Breast epithelium (tissue), 4 donors: ENCODE measurements at places on chromosomes 6 and 20. TPM values are rescaled to one million over a fixed set of nuclear protein-coding genes. Genes with fewer than 3 reads are reported as not detected.

ASCC3 gene
- total RNA-seq: 49.3 TPM

CASS4 gene
- 1.6 TPM for total RNA-seq

DNA sequence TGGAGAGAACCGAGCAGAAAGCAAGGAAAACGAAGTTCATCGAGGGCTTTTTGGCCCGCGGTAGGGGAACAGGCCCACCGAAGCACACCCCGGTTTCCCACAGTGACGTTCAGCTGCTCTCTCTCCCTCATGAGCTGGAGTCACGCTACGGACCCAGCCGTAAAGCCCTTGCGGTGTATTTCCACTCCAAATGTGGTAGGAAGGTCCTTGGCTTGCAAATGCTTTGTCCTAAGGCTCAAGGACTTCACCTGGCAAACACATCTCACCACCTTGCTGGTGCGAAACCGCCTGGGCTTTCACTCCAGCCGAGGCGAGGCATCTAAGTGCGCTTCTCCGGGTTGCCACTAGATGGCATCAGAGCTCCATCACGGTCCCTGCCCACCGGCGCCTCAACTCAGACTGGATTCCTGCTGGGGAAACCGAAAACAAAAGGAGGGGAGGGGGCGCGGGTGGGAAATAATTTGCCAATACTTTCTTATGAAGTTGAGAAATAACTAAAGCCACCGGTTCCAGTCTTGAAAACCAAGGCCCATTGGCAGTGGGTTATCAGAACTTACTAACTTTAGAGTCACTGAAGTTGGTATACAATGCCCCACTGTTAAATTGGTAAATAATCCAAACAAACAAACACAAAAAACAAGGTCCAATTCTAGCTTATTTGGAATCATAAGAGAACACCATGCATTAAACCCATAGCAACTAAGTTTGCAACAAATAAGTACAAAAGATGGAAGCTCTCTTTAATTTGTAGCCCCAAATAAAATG, 13.4 kb upstream of the FOXC1 start:
- H3K27me3 ChIP-seq: peaks cover 13% of the 10 kb centered on the region
- H3K36me3 ChIP-seq: no peaks in the 10 kb centered on the region
- no peaks in the 10 kb centered on the region for H3K4me1 ChIP-seq
- DNase-seq: peak; percentile 82
- H3K4me3 ChIP-seq: no peak overlapping the region

DNA sequence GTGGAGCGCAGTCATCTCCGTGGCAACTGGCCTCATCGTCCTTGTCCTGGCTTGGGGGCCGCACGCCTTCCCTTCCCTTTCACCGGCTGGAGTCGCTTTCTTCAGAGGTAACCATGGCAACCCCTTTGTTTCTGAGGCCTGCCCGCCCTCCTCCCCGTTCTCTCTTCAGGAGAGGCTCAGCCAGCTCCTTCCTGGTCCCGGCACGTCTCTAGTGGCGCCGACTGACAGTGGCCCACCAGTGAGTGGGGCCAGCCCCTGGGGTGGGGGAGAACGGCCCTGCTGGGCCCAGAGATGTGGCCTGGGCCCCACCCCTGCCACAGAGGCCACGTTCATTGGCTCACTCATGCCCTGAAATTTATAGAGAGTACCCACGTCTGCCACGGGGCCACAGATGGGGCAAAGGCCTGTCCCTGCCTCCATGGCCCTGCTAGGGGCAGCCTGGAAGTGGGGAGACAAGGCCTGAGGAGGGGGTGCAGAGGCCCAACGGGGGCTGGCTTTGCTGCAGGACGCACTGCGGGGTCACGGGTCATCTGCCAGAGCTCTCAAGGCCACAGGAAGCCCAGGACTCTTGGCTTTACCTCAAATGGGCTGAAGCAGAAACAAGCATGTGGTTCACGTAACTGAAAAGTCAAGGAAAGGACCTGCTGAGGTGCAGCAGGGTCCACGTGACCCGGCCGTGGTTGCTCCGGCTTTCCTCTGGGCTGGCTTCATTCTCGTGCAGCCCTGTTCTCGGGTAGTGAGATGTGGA, 1.4 kb upstream of the OSBPL2 start:
- no peak for DNase-seq
- no peak overlapping the region for H3K4me3 ChIP-seq
- no peaks in the 10 kb centered on the region for H3K27me3 ChIP-seq
- no peaks in the 10 kb centered on the region for H3K36me3 ChIP-seq
- no peaks in the 10 kb centered on the region for H3K4me1 ChIP-seq

GRCh38 chr6:154363821-154364220, 7.2 kb upstream of the IPCEF1 start:
- no peak overlapping the region for H3K27ac ChIP-seq
- no peaks in the 10 kb centered on the region for H3K4me1 ChIP-seq
- no peak overlapping the region for H3K4me3 ChIP-seq
- H3K27me3 ChIP-seq: no peaks in the 10 kb centered on the region

TPD52L1 gene
- total RNA-seq: 266 TPM

GRCh38 chr20:45508068-45508886, 7.1 kb downstream of the SPINT3 start:
- no peaks in the 10 kb centered on the region for H3K27me3 ChIP-seq
- DNase-seq: no peak
- H3K4me3 ChIP-seq: no peak overlapping the region
- no peaks in the 10 kb centered on the region for H3K4me1 ChIP-seq

WFDC6 gene
- total RNA-seq: not detected

- DNase-seq: no peak
- peaks cover 19% of the 10 kb centered on the region for H3K27me3 ChIP-seq
- no peaks in the 10 kb centered on the region for H3K36me3 ChIP-seq
- H3K4me1 ChIP-seq: no peaks in the 10 kb centered on the region
- no peak overlapping the region for H3K4me3 ChIP-seq
These were observed 335.1 kb downstream of the PREX1 start for GRCh38 chr20:48492715-48493070.

DNA sequence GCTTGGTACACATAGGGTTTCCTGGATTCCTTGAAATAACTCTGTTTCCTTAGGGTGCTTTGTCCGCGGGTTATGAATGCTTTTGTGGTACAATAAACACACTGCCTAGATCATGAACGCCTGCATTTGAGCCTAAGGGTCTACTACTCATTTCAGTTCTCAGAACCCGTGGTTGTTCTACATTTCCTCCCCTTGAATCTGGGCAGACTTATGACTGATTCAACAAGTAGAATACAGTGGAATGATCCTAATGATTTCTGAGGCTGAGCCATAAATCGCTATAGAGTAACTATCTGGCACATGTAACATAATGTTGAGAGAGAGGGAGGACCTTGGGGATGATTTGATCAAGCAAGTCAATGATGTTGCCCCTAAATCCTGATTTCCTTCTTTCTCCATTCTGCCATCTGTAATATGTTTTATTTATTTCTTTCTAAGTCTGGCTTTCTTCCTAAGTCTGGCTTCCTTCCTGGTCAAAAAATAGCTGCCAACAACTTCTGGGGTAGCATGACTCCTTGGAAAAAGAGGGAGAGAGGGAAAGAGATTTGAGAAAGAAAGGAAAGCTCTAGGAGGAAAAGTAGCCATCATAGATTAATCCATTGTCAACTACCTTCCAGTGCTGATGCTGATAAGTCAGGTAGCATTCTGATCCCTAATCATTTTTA, 23.0 kb downstream of the ABRACL start:
- no peak overlapping the region for H3K27ac ChIP-seq
- DNase-seq: no peak
- no peaks in the 10 kb centered on the region for H3K27me3 ChIP-seq

DNA sequence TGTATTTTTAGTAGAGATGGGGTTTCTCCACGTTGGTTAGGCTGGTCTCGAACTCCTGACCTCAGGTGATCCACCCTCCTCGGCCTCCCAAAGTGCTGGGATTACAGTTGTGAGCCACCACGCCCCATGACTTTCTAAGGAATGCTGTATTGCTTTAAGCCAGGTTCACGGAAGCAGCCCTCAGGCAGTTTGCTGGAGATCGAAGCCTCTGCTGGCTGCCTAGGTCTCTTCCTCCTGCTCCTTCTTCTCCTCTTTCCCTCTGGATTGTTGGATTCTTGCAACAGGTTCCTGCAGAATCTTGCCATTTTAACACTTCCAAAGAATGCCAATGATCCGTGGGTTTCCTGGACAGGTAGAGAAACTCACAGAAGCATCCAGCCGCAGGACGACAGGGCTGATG, 29.3 kb upstream of the B4GALT5 start:
- H3K27me3 ChIP-seq: no peaks in the 10 kb centered on the region
- no peak overlapping the region for H3K27ac ChIP-seq
- H3K36me3 ChIP-seq: no peaks in the 10 kb centered on the region
- no peak for DNase-seq
- H3K4me3 ChIP-seq: no peak overlapping the region

GRCh38 chr6:162443101-162443500, 284.5 kb downstream of the PRKN start:
- no peaks in the 10 kb centered on the region for H3K27me3 ChIP-seq
- H3K36me3 ChIP-seq: no peaks in the 10 kb centered on the region
- no peak overlapping the region for H3K4me3 ChIP-seq
- DNase-seq: peak; percentile 53

DNA sequence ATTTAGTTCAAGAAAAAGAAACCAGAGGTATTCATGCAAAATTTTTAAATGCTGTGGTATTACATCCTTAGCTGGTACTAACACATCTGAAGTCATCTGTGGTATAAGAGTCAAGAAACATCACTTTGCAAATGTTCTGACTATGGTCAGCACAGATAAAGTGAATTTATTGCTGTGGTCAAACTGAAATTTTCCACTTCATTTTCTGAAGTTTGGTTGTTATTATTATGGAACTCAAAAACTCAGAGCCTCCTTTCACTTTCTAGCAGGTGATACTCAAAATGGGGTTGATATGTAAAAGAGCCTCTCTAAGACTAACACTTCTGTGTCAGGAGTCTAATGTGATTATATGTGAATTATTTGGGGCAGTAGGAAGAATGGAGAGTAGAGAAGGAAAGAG, 257.8 kb downstream of the RNGTT start:
- no peak overlapping the region for H3K27ac ChIP-seq
- H3K4me1 ChIP-seq: no peaks in the 10 kb centered on the region
- H3K4me3 ChIP-seq: no peak overlapping the region
- no peak for DNase-seq
- H3K36me3 ChIP-seq: no peaks in the 10 kb centered on the region
- no peaks in the 10 kb centered on the region for H3K27me3 ChIP-seq

GRCh38 chr6:43824703-43825064, 54.7 kb downstream of the VEGFA start:
- H3K27me3 ChIP-seq: no peaks in the 10 kb centered on the region
- no peaks in the 10 kb centered on the region for H3K4me1 ChIP-seq
- H3K27ac ChIP-seq: no peak overlapping the region

GRCh38 chr20:10576411-10577090, 97.2 kb downstream of the JAG1 start:
- no peaks in the 10 kb centered on the region for H3K4me1 ChIP-seq
- peak overlapping the region; percentile 8 for H3K27ac ChIP-seq
- no peaks in the 10 kb centered on the region for H3K27me3 ChIP-seq
- no peak for DNase-seq

CST5 gene
- total RNA-seq: not detected

DNA sequence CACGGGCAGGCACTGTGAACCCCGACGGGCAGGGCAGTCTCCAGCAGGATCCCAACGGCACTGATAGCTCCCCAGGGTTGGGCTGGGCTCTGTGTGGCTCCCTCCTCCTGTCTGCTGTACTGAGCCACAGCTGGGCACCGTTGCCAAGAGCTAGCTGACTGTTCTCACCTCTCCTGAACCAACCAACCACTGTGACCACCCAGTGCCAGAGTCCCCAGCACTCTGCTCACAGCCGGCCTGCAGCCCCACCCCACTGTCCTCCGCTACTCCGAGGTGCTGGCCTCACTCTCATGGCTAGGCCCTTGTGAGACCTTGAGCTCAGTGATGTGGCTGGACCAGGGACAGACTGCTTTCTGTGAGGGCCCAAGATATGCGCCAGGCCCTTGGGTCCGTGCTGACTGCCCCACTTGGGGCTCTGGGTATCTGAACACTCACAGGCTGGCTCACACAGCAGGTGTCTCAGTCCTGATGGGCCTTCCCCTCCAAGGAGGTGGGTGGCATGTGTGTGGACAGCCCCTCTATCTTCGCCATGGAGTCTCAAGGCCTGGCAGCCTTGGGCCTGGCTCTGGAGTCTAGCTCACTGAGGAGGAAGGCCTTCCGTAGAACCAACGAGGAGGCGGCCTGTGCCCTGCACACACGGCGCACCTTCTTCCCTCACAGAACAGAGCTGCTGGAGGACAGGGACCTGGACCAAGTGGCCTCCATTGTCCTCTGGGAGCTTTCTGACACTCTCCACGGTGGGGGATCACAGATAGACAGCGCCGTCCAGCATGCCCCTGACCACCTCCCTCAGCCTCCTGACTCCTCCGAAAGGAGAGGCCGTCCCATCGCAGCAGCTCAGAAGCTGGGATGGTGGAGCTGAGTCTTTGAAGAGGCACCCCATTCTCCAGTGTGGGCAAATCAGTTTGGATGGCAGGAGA, 53.5 kb downstream of the TCP11 start:
- H3K36me3 ChIP-seq: no peaks in the 10 kb centered on the region
- H3K4me1 ChIP-seq: peaks cover 4% of the 10 kb centered on the region
- DNase-seq: no peak

DNA sequence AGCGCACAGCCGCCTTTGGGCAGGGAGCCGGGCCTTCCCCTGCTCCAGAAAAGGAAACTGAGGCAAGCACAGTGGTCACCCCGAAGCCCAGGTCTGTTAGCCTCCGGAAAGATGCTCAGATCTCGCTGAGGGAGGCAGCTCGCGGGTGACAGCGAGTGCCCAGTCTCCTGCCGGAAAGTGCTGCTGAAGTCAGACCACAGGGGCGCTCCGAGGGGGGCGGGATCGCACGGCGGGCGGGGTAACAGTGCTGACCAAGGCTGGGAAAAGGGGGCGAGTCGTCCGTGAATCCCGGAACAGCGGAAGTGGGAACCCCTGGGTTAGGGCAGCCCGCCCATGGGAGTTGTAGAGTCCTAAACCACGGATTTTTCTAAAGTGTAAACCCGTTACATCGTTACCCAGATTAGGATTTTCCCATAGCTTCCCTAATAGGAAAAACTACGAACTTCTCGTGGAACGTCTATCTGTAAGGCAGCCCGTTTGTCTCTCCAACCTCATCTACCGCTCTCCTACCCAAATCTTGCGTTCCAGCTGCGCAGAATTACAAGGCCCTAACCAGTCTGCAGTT, 504 bp downstream of the VPS16 start:
- no peaks in the 10 kb centered on the region for H3K36me3 ChIP-seq
- no peaks in the 10 kb centered on the region for H3K27me3 ChIP-seq
- H3K4me3 ChIP-seq: peak overlapping the region; percentile 89
- H3K4me1 ChIP-seq: peaks cover 4% of the 10 kb centered on the region
- DNase-seq: no peak
- H3K27ac ChIP-seq: peak overlapping the region; percentile 94

RIPOR2 gene
- total RNA-seq: 29.2 TPM

DNA sequence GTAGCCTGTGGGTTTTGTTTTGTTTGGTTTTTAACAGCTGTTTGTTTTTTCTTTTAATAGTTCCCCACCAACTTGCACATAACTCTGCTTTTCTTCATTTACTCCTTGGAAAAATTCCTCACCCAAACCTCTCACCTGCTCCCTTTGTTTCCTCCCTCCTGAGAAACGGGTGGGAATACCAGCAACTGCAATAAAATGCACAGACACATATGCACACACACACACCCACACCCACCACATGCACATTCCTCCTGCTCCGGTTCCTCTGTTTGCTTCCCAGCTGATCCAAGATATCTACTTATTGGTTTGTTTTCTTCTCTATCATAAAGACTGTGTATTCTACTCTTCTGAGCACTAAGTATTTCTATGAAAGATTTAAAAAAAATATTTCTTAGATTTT, 161.1 kb upstream of the EPHA7 start:
- no peak for DNase-seq
- H3K4me1 ChIP-seq: no peaks in the 10 kb centered on the region
- no peak overlapping the region for H3K27ac ChIP-seq
- H3K36me3 ChIP-seq: no peaks in the 10 kb centered on the region

NRN1 gene
- total RNA-seq: 81.4 TPM
